ENCODE measurements at places on chromosomes 3 and 15.

- H3K4me3 ChIP-seq, result no peak overlapping the region
- no peak for DNase-seq
- H3K36me3 ChIP-seq, result peaks cover 8% of the 10 kb centered on the region
- no peaks in the 10 kb centered on the region for H3K27me3 ChIP-seq
- no peak overlapping the region for H3K27ac ChIP-seq
Measured at GRCh38 chr15:65655457-65655856, 33.7 kb downstream of the SLC24A1 start.

DNA sequence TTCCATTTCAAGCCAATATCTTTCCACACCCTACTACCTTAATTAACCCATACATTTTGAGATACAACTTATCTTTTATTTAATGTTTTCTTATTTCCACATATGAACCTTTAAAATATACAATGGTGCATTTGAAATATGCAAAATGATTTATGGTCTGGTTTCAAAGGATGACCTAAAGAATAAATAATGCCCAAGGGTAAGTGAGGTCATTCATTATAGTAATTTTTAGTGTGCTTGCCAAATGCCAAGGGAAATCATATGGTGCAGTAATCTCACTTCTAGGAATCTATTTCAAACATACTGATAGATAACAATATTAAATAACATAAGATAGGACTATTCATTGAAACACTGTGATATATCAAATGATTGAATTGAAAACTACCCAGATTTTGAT lies 1055.4 kb downstream of the AGBL1 start:
- no peak overlapping the region for H3K27ac ChIP-seq
- no peaks in the 10 kb centered on the region for H3K36me3 ChIP-seq
- no peak for DNase-seq
- no peak overlapping the region for H3K4me3 ChIP-seq
- H3K4me1 ChIP-seq, result no peaks in the 10 kb centered on the region

DNA sequence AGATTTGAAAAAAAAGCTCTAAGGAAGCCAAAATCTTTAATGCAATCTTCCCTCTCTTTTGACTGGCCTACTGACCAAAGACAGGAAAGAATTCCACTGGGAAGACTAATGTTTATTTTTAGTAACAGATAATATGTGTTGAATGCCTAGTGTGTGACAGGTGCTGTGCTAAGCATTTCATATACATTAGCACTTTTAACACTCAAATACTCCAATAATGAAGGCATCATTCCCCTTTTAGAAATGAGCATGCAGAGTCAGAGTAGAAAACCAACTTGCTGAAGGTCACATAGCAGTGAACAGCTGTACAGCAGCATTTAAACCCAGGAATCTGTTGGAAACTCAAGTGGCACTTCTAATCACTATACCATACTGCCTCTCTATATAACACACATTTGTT lies 170.6 kb downstream of the MINAR1 start:
- no peak for DNase-seq
- no peak overlapping the region for H3K4me3 ChIP-seq
- no peak overlapping the region for H3K27ac ChIP-seq
- peaks cover 12% of the 10 kb centered on the region for H3K27me3 ChIP-seq
- no peaks in the 10 kb centered on the region for H3K4me1 ChIP-seq

GRCh38 chr15:38702178-38702912 lies 137.7 kb upstream of the RASGRP1 start:
- no peak for DNase-seq
- peaks cover 33% of the 10 kb centered on the region for H3K4me1 ChIP-seq
- H3K4me3 ChIP-seq, result no peak overlapping the region
- H3K27ac ChIP-seq, result no peak overlapping the region

- H3K4me1 ChIP-seq, result no peaks in the 10 kb centered on the region
- DNase-seq, result no peak
- no peaks in the 10 kb centered on the region for H3K36me3 ChIP-seq
- no peak overlapping the region for H3K27ac ChIP-seq
Measured at GRCh38 chr3:176953106-176954060, 243.9 kb downstream of the TBL1XR1 start.

- no peak for DNase-seq
- no peak overlapping the region for H3K27ac ChIP-seq
- no peaks in the 10 kb centered on the region for H3K36me3 ChIP-seq
- no peak overlapping the region for H3K4me3 ChIP-seq
Measured at GRCh38 chr3:166211451-166211850, 374.2 kb upstream of the BCHE start.

GRCh38 chr15:98723195-98723594 lies 74.9 kb downstream of the IGF1R start:
- no peak overlapping the region for H3K27ac ChIP-seq
- H3K4me1 ChIP-seq, result peaks cover 27% of the 10 kb centered on the region
- no peaks in the 10 kb centered on the region for H3K27me3 ChIP-seq
- peaks cover 10% of the 10 kb centered on the region for H3K36me3 ChIP-seq
- H3K4me3 ChIP-seq, result no peak overlapping the region

DNA sequence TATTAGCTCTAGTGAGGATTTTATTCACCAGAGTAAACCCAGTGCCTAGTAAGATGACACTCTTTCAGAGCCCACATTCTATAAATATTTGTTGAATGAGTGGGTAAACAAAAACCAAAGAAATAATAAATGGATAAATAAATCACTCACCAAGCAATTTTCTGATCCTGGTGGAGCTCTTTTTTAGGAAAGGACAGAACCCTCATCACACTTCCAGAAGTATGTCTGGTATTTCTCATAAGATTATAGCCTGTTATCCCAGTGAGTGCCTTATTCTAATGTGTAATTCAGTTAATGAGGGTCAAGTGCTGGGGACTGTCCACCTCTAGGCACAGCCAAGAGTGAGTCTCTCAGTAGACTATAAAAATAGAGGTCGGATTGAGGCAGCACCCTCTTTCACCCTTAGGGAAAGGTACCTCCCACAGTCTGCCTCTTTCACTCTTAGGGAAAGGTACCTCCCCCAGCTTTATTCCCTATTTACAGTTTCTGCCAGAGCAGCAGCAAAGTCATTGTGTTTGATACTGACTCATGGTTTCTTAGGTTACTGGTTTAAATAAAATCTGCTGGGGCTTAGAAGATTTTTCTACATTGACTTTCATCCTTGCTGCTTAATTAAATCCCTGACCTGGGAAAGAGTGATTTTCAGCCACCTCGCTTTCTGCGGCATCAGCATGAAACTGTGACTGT lies 145.0 kb downstream of the STAC start:
- DNase-seq, result no peak
- H3K4me1 ChIP-seq, result no peaks in the 10 kb centered on the region
- no peaks in the 10 kb centered on the region for H3K36me3 ChIP-seq
- no peaks in the 10 kb centered on the region for H3K27me3 ChIP-seq

DNA sequence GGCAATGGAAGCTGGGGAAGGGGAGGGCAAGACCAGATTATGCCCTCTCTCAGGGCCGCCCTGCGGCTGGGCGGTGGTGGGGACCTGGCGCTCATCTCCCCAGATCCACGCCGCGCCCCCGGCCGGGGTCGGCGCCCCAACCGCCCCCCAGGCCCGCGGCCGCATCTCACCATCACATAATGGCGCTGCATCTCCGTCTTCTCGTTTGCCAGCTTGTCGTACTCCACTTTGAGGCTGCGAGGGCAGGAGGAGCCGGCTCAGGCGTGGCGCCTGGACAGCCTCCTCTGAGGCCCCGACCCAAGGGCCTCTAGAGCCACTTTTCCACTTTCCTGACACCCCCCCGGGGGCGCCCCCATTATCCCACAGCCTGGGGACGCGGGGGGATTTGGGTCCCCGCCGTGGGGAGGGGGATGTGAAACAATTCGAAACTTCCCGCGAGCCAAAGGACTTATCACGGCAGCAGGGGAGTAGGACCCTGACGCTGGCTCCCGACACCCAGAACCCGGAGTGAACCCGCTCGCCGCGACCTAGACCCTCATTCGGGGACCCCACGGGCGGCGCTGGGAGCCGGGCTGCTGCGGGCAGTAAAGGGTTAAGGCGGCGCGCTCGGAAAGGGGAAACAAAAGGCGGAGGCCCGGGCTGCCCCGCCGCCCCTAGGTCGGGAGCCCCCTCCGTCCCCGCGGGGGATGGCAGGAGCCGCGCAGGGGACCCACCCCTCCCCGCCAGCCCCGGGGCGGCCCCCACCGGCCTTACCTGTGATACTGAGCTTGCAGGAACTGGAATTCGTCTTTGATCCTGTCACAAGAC lies 2.1 kb downstream of the TLE3 start:
- DNase-seq, result no peak
- peak overlapping the region; percentile 97 for H3K4me3 ChIP-seq
- H3K36me3 ChIP-seq, result peaks cover 48% of the 10 kb centered on the region
- peaks cover 11% of the 10 kb centered on the region for H3K27me3 ChIP-seq
- peaks cover 59% of the 10 kb centered on the region for H3K4me1 ChIP-seq

DNA sequence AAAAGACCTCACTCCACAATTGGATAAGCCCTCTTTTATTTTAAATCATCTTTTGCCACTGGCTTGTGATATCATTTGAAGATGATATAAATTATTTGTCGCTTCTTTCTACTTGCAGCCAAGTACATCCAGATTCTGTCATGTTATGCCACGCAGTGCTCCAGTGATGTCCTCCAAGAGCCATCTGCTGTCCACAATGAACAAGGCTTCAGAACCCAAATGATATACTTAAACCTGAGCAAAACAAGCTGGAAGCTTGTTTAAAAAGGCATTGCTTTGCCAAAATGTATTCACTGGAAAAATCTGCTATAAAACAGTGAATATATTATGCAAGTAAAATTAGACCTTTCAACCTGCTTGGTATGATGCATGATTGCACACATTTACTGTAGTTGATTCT lies 58.8 kb upstream of the ARL6 start:
- no peaks in the 10 kb centered on the region for H3K27me3 ChIP-seq
- H3K27ac ChIP-seq, result no peak overlapping the region
- no peak for DNase-seq
- no peak overlapping the region for H3K4me3 ChIP-seq

- no peak overlapping the region for H3K4me3 ChIP-seq
- no peaks in the 10 kb centered on the region for H3K27me3 ChIP-seq
- no peak for DNase-seq
- no peaks in the 10 kb centered on the region for H3K4me1 ChIP-seq
- H3K36me3 ChIP-seq, result no peaks in the 10 kb centered on the region
Measured at GRCh38 chr3:64109438-64109837, 86.1 kb upstream of the PSMD6 start.

GRCh38 chr3:109563149-109563548 lies 225.8 kb upstream of the DPPA4 start:
- H3K4me1 ChIP-seq, result peaks cover 4% of the 10 kb centered on the region
- no peaks in the 10 kb centered on the region for H3K27me3 ChIP-seq
- no peaks in the 10 kb centered on the region for H3K36me3 ChIP-seq
- no peak overlapping the region for H3K4me3 ChIP-seq
- no peak for DNase-seq

GRCh38 chr3:167110901-167111300 lies 269.2 kb downstream of the ZBBX start:
- no peaks in the 10 kb centered on the region for H3K4me1 ChIP-seq
- H3K27me3 ChIP-seq, result no peaks in the 10 kb centered on the region
- DNase-seq, result no peak
- no peak overlapping the region for H3K27ac ChIP-seq

GRCh38 chr3:60403866-60404265 lies 847.4 kb downstream of the FHIT start:
- no peaks in the 10 kb centered on the region for H3K27me3 ChIP-seq
- H3K36me3 ChIP-seq, result no peaks in the 10 kb centered on the region
- peaks cover 3% of the 10 kb centered on the region for H3K4me1 ChIP-seq
- DNase-seq, result no peak

DNA sequence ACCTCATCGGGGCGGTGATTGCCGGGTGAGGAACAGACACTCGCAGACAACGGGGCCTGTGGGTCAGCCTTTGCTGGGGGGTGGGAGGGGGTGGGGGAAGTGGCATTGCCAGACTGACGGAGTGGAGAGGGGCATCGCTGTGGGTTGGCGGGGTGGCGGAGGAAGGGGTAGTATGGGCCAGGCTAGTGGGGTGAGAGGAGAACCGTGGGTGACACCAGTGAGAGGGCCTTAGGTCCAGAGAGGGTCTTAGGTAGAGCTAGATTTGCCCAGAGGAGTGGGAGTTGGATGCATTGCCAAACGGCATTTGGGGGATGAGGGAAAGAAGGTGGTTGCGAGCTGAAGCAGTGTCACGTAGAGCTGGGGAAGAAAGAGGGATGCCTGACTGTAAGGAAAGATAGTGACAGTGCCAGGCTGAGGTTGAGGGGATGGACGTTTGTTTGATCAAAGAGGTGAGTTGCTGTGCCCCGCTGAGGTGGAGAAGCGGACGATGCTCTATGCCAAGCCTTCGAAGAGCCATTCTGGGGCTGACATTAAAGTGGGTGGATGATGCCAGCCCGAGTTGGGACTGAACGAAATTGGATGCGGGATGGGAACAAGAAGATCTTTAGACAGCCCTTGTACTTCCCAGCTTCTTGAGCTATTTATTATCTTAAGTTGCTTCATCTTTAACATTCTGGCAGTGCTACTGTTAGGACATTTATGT lies 572 bp downstream of the DNAJB11 start:
- no peak for DNase-seq
- H3K36me3 ChIP-seq, result peaks cover 35% of the 10 kb centered on the region
- peak overlapping the region; percentile 99 for H3K4me3 ChIP-seq
- peak overlapping the region; percentile 100 for H3K27ac ChIP-seq

GRCh38 chr15:90287101-90287500 lies 21.6 kb downstream of the NGRN start:
- no peak for DNase-seq
- H3K4me1 ChIP-seq, result peaks cover 4% of the 10 kb centered on the region
- H3K27ac ChIP-seq, result no peak overlapping the region
- no peak overlapping the region for H3K4me3 ChIP-seq

DNA sequence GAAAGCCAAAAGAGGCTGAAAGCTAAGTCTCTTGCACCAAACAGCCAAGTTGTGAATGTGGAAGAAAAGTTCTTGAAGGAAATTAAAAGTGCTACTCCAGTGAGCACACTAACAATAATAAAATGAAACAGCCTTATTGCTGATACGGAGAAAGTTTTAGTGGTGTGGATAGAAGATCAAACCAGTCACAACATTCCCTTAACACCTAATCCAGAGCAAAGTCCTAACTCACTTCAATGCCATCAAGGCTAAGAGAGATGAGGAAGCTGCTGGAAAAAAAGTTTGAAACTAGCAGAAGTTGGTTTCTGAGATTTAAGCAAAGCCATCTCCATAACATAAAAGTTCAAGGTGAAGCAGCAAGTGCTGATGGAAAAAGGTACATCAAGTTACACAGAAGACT lies 288.8 kb upstream of the RARB start:
- H3K4me3 ChIP-seq, result no peak overlapping the region
- H3K4me1 ChIP-seq, result no peaks in the 10 kb centered on the region
- H3K27me3 ChIP-seq, result no peaks in the 10 kb centered on the region
- no peak for DNase-seq
- H3K27ac ChIP-seq, result no peak overlapping the region
- H3K36me3 ChIP-seq, result no peaks in the 10 kb centered on the region

All from T-helper 2 cell treated with Interferon-gamma antibody and Interleukin-4, amounts not matched to agents 5 μg/mL and 100 μg/mL, for 36 hours (primary cell).